Iris pigment epithelial cell (primary cell): ENCODE measurements at places on chromosomes 3 and 15.

DNA sequence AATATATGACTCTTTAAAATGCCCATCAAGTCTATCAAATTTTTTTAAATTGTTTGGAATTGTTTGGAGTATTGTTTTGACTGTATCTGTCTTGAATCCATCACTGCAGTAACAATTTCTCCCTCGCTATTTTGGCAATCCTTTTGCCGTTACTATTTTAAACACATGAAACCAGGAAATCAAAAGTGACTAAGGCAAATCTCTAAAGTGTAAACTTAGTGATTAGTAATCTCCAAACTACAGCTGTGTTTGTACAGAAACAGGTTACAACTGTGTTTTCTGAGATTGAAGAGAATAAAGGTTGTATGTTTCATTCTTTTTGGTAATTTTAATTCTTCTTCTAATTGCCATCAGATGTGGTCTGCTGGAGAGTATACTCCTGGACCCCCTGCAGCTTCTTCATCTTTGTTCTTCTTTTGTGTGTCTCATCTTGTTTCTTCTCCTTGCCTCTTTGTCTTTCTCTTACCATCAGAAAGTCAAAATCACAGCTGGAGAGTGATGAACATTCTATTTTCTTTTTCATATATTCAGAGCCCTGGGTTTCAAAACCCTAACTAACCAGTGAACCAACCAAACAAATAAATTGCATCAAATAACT is 465.4 kb downstream of the RBMS3 start:
- DNase-seq, result peak; percentile 22

GRCh38 chr3:43468133-43468532 is 153.7 kb downstream of the ANO10 start:
- DNase-seq, result peak; percentile 22

DNA sequence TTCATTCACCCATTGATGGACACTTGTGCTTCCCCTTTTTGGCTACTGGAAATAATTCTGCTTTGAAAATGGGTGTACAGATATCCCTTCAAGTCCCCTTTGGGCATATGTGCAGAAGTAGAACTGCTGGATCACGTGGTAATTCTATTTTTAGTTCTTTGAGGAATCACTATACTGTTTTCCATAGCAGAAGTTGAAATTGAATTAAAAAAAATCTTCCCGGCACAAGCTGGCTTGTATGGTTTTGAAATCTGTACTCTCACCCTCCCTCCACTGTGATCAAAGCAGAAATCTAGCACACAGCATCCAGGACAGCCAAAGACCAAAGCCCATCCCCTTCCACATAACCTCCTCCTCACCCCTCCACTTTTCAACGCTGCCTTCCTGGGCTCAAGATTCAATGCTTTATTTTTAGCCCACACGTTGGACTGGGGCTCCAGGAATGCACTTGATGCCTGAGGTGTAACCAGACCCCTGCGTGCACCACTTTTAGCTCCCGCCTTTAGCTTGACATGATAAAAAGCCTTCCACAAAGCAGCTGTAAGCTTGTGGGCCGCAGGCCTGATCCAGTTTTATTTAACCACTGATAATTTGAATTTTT is 29.9 kb downstream of the TMEM40 start:
- peak; percentile 41 for DNase-seq

DNA sequence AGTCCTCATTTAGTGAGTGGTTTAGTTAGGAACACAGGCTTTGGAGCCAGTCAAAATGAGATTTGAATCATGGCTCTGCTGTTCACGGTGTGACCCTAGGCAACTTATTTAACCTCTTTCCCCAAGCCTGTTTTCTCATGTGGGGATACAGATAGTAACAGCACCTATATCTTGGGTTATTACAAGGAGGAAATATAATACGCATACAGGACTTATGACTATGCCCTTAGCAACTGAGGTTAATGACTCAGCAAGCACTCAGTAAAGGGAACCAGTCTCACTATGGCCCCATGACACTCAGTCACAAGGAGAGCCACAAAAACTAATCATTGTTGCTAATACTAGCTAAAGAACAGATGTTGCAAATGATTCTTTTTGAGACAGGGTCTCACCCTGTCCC is 45.9 kb downstream of the SUMF1 start:
- DNase-seq, result peak; percentile 83

DNA sequence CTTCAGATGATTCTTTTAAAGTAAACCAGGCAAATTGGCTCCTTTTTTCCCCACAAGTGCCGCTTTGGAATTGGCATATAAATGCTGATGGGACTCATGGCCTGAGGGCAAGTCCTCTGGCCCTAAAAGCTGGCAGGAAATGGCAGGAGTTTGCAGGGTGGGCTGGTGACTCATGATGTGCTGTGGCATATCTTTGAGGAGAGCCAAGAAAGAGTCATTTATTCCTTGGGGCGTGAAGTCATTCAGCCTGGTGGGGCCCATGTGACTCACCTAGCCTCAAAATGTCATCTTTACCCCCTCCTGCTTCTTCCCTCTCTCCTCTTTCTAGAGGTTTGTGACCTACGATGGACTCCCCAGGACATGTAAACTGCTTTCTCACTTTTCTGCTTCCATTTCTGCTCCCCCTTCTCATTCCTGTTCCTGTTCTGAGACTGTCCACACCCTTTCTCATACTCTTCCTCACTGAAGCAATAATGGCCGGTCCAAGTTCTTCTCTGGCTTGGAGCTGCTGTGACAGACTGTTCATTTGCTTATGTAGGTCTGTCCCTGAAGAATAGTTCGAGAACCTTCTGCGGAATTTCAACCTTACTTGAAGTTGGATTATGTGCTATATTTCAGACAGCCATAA is 326.1 kb downstream of the SATB1 start:
- DNase-seq, result peak; percentile 46

GRCh38 chr3:196666001-196666867 is 26.7 kb downstream of the NRROS start:
- DNase-seq, result peak; percentile 50

DNA sequence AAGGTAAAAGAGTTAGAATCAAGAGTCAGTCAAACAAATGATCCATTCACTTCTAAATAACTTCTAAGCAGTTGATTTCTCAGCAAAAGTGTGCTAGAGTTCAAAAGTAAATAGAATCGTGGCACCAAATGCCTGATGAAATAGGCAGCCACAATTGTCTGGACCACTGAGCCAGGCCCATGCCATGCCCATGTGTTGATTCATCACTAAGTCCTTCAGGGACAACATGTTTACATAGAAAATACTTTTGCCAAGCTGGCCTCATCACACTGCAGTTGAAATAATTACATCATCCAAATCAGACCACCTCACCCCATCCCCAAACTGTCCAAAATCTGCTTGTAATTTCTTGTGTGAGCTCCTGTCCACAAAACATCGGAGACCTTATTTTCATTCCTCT is 216.3 kb downstream of the IGSF11 start:
- peak; percentile 44 for DNase-seq

- DNase-seq, result no peak
Observed at GRCh38 chr3:195118671-195119070, 152.3 kb downstream of the XXYLT1 start.

DNA sequence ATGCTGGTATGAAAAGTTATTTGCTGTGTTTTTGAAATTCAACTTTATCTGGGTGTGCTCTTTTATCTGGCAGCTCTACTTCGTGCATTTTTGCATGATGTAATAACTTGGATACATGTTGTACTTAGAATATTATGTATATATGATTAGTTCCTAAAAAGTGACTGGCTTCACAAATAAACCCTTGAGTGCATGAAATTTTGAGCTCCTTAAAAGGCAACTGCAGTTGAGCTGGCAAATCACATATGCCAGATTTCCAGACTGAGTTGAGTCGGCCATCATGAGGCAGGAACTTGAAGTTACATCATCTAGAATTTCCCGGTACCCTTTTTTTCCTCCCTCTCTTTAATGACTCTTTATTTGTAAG is 162.5 kb downstream of the FNDC3B start:
- peak; percentile 91 for DNase-seq

GRCh38 chr3:16849229-16849628 is 35.5 kb upstream of the PLCL2 start:
- DNase-seq, result peak; percentile 67

DNA sequence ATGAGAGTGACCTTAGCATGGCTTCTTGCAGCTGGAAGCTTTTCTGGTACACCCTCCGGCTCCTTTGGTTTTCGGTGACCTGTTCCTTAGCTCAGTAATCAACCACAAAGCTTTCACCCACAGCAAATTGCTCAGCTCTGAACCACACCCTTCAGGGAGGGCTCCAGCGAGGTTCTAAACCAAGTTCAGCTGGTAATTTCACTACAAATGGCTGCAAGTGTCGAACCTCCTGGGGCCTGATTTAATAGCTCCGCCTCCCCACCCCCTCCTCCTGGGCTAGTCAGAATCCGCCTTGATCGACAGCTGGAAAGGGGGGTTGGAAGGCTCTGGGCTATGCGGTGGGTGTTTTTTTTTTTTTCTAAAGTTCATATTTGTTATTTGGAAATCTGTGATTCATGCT is 150.9 kb upstream of the MCTP2 start:
- peak; percentile 50 for DNase-seq

DNA sequence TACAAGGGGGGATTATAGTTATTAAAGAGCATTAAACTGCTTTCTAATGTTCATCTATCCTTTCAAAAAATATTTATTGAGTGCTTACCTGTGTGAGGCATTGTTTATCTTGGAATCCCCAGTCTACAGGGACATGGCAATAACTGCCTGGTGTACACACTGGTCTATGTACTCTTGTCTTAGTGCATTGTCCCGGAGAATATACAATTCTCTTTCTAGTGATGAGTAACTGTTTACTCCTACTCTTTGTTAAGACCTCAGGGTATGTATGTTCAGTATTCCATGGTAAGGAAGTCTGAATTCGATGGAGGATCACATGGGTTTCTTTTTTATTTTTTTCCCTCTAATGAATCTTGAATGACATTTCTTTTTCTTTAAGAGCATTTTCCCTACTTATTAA is 772.4 kb upstream of the NR2F2 start:
- peak; percentile 51 for DNase-seq

- DNase-seq, result peak; percentile 51
Observed at GRCh38 chr3:107574650-107575049, 51.9 kb downstream of the BBX start.

GRCh38 chr3:125143982-125144652 is 68.4 kb downstream of the SLC12A8 start:
- peak; percentile 50 for DNase-seq

GRCh38 chr3:106714400-106714799 is 662.8 kb upstream of the CCDC54 start:
- DNase-seq, result no peak

GRCh38 chr3:82520846-82521245 is 759.4 kb upstream of the GBE1 start:
- no peak for DNase-seq

DNA sequence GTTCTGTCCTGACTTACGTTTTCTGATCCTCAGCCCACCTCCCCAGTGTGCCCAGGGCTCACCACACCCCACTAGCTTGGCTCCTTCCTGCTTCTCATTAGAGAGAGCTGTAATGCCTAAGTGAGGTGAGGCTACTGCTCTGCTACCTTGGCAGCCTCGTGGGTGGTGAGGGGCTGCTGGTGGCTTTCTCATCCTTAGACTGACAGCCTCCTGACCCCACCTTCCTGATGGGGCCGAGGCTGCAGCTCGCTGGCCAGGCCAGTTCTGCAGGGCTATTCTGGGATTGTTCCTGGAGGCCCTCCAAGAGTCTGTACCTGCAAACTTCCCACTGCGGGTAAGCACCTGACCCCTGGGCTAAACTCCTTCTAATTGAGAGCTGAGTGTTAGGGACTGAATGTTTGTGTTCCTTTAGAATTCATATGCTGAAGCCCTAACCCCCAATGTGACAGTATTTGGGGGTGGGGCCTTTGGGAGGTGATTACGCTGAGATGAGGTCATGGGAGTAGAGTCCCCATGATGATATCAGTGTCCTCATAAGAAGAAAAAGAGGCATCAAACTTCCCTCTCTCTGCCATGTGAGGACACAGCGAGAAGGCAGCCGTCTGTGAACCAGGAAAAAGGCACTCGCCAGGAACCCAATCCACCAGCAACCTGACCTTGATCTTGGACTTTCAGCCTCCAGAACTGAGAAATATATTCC is 38.1 kb upstream of the IQSEC1 start:
- no peak for DNase-seq

- DNase-seq, result peak; percentile 68
Observed at GRCh38 chr3:39154280-39155021, 1.1 kb upstream of the CSRNP1 start.

DNA sequence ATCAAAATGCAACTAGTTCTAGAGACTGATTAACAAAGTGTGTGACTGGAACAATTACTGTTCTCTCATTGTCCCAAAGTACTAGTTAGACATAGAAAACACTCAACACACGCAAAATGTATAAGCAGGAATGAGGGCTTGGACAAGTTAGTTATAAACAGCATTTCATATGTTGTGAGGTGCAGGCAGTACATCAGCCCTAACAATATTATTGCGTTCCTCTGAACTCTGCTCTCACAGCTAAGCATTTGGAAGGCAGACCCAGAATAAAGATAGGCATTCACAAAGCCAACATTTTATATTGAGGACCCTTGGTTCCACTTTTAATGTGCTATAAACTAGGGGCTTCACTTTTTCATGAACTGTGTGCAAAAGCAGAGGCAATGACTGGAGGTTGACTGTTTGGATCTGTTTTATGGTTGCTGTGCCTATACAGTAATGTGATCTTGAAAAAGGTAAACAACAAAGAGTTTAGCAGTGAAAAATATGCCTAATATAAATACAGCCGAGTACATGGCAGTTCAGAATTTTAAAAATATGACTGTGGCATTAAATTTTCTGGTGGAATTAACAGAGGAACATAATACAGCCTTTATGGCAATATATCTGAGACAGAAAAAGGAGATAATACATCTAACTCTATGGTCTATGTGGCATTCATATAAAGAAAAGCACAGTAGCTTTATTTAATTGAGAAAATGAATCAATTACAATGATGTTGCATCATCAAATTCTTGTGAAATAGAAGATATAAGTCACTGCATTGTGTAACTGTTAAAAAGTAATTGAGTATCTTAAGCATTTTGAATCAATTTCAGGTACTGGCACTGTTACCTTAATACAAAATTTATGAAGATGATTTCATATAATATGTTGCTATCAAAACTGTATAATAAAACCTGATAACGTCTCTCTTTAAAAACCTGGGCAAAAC is 80.0 kb upstream of the SKOR1 start:
- peak; percentile 52 for DNase-seq

GRCh38 chr15:93332168-93332553 is 243.2 kb upstream of the RGMA start:
- DNase-seq, result no peak

GRCh38 chr3:160951642-160952487 is 153.3 kb downstream of the B3GALNT1 start:
- DNase-seq, result no peak

- DNase-seq, result peak; percentile 58
Observed at GRCh38 chr3:43236008-43236407, 50.3 kb upstream of the SNRK start.

GRCh38 chr3:10391391-10391790 is 70.5 kb upstream of the SEC13 start:
- DNase-seq, result no peak

DNA sequence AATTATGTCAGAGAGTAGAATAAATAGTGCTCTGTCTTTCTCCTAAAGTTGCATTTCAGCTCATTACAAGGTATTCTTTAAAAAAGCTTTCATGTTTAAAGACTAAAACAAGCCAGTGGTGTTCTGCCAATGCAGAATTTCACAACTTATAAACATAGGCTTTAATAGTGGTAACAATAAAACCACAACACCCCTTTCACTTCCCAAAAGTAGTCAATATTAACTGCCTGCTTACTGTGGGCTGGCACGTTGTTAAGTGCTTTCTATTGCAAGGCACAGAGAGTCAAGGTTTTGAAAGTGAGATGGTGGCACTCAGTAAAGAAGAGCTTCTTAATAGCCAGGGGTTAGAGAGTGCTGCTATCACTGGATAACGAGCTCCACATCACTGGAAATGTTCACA is 8.4 kb upstream of the RTP1 start:
- DNase-seq, result peak; percentile 55
